Stimulated activated CD4-positive, alpha-beta T cell treated with anti-CD3 and anti-CD28 coated beads, Interleukin-15, amount 100 ng/mL, for 48 hours (primary cell): ENCODE measurements at places on chromosomes 3 and 15.

GRCh38 chr3:183491109-183491922 lies 62.9 kb upstream of the MCF2L2 start:
- DNase-seq = no peak

- DNase-seq = no peak
These were observed 22.3 kb downstream of the VPS39 start for GRCh38 chr15:42185801-42186200.

DNA sequence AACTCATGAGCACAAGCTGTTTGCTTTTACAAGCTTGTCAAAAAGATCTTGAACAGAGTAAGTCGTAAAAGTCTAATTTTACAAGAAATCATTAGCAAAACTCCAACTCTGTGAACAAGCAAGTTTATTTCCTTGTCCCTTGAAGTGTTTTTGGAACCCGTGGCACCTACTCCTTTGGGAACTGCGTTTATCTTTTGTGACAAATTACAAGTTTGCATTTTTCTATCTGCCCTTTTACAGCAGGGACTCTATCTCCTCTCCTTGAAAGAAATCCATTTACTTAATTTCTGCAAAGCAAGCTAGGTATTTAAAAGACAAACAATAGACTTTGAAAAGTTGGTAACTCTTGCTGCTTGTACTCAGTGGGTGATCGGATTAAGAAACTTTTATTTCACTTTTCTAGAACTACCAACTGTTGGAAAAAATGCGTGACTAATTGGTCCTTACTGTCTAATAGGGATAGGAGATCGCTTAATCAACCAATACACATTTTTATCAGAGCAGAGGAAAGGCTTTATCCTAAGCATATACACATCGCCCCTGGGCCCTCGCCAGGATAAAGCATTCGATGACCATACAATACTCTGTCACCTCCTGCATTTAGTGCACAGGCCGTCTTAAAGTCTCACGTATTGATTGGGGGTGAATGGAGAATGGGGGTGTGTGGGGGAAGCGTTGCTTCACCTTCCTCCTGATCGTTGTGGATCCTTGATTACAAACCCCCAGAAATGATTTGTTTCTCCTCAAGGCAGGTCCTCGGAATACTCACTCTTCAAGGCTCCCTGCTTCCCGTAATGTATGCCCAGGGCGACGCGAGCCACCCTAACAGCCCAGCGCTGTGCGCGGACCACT lies 1.7 kb downstream of the PRTG start:
- no peak for DNase-seq

DNA sequence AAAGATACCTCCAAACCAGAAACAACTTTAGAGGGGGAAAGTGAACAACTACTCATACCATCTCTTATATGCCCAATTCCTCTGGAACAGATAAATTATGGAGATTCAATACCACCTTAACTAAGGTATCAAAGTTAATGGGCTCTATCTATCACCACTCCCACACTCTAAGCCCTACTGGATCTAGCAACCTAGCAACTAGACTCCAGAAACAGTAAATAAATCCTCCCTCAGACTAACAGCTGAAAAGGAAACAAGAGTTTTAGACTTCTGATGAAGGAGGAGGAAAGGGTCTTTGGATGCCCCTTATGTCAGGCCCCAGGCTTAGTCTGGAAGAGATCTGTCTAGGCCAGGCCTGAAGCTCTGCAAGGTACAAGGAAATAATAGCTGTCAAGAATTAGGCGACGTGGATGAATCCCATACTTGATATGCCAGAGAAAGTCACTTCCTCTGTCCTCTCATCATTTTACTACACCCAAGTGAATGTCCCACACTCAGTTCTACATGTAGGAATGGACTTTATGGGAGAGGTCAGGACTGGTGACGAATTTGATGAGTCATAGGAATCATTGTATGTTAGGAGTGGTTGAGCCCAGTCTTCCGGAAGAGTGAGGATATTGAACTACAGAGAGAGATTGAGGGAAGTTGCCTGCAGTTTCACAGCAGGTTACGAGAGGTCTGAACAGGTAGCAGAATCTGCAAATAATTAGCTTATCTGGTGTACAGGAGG lies 113.8 kb downstream of the AKAP13 start:
- DNase-seq = no peak

GRCh38 chr3:14459384-14459783 lies 57.0 kb downstream of the SLC6A6 start:
- DNase-seq = no peak

- no peak for DNase-seq
These were observed 18.1 kb downstream of the FAM81A start for GRCh38 chr15:59456114-59456513.

GRCh38 chr15:61994216-61994615 lies 66.0 kb downstream of the VPS13C start:
- DNase-seq = no peak

GRCh38 chr15:43769584-43770228 lies 7.1 kb downstream of the ELL3 start:
- DNase-seq = no peak

DNA sequence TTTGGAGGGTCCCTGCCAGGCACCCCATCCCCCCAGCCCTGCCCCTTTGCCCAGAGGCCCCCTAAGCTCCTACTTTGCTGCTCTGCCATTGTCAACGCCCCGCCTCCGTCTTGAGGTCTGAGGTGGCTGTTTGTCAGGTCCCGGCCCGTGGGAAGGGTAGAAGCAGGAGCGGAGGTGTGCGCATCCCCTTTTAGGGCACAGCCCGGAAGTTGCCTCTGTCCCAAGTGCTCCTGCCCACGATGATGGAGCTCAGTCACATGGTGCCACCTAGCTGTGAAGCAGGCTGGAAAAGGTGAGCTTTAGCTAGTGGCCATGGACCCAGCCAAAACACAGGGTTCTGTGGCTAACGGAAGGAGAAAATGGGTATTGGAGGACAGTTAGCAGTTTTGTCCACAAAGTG lies 28.5 kb upstream of the LCTL start:
- DNase-seq = no peak

- DNase-seq = no peak
These were observed 13.1 kb upstream of the SLC27A2 start for GRCh38 chr15:50168783-50169411.

GRCh38 chr3:65352951-65353350 lies 665.2 kb upstream of the ADAMTS9 start:
- no peak for DNase-seq

DNA sequence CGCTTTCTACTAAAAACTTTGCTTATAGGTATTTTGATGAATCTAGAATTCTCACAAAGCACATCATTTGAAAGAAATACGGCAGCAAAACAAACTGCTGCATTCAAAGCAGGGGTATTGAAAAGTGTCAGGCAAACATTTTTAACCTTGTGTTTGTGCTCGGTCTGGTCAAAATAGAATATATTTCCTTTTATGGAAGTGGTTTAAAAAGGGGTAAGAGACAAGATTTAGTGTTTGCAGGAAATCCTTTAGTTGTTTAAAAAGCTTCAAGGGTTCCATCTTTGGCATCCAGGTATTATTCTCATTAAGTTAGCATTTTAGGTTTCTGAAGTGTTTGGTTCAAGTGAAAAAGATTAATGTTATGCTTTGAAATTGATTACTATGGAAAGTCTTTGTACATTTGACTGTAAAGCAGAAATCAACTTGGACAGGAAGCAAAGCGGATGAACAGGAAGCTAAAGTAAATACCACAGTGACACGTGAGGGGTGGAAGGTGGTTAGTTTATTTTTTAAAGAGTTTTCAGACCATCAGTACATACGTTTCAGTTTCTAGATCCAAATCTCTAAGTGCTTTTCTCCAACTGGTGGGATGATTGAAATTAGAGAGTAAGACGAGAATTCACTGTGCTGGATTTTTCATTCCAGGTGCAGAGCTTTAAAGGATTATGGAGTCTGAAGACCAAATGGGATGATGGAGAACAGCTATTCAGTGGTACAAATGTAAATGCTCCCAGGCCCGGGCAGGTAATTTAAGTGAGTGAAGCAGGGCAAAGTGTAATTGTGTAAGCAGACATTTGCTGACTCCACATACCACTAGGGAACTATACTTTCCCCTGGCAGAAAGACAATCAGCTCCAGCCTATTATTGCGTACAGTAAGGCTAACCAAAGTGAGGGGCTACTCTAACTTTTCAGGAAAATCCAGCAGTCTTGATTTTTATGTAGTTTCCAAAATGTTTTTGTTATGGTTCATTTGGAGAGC lies 341.8 kb upstream of the TBL1XR1 start:
- no peak for DNase-seq

GRCh38 chr15:25812073-25812472 lies 51.1 kb downstream of the ATP10A start:
- no peak for DNase-seq

DNA sequence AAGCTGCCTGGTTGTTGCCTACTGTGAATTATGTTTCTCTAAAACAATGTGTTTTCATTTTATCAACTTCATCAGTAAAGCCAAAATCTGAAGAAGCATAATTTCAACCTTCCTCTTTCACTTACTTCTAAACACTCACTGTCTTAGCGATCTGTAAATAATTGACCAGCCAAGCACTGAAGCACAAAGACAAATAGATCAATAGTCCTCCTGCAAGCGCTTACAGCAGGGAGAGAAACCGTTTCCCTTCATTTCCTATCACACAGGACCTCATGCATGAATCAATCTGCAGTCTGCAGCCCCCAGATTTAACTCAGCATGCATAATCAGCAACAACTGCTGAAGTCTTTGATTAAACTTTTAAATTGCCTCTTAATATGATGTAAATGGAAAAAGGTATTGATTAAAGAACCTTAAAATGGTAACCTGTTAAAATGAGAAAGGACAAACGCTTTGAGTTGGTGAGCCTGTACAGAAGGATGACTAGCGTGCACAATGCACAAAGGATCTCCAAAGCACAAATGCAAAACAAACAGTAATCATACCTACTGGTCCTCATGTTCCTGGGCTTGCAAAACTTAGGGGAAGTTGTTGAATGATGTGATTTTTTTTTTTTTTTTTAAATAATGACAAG lies 370.2 kb upstream of the ZNF385D start:
- DNase-seq = no peak

DNA sequence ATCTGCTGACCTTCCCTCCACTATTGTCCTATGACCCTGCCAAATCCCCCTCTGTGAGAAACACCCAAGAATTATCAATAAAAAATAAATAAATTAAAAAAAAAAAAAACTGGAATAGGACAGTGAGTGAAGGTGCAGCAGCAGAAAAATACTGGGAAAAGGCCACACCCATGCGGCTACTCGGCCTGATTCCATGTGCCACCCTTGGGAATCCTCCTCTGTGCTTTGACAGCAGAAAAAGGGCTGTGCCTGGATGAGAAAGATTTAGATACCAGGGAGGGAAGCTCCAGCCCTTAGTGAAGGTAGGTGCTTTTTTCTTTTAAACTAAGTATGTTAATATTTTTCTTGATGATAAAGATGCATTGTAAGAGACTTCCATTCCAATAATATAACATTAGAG lies 107.8 kb downstream of the CTNNB1 start:
- DNase-seq = no peak

DNA sequence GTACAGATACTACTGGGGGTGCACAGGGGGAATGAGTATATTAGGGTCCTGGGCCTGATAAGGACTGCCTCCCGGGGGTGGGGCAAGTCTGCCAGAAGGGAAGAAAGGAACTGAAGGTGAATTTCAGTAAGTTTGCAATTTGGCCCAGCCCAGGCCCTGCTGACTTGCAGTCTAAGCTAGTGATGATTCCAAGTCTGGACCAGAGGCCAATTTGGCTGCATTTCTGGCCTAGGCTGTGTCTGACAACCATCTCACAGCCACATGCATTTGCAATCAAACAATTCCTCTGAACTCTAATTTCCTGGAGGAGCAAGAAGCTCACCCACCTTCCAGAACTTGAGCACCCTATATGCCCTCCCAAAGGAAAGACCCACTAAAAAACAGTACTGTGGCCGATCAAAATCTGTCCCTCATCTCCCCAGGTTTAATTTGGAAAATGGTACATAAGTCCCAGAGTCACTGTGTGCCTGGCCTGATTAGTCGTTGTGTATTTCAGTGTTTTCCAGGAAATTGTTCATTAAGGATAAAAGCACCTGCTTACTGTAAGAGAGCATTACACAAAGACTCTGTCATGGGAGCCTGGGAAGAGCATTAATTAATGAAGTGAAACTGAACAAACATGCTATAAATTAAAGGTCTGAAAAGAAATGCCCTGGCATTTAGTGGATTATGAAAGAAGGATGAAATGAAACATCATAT lies 114.5 kb downstream of the MEGF11 start:
- no peak for DNase-seq

- DNase-seq = no peak
These were observed 100.6 kb downstream of the DCLK3 start for GRCh38 chr3:36663666-36664291.

DNA sequence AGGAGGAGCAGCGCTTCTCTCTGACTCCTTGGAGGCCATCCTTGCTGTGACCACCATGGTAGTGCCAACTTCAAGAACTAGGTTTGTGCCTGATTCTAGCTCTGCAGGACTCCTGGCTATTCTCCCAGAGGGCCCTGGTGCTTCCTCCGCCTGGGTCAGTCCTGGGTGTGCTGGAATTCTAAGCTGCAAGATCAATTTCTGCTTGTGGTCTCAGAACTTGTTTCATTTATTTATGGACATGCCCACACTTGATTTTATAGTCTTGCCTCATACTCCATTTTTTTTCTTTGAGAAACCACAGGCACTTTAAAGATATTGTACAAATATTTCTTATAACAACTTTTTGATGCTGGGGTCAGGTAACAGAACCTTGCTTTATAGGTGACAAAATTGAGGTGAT lies 87.6 kb downstream of the PDCD6IP start:
- no peak for DNase-seq

DNA sequence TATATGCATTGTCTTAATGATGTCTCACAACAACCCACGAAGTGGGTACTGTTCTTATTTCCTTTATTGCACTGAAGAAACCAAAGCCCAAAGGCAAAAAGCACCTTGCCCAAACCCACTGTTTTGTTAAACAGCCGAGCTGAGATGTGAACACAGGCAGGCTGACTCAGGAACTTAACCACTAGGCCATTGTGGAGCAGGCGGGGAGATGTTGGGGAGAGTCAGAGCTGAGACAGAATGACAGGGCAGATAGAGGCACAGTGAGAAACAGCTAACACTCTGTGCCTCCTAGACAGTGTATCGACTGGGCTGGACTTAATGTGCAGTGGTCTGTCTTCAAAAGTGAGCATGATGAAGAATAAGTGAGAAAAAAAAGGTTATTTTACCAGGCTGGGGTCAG lies 56.5 kb downstream of the RPLP1 start:
- peak; percentile 10 for DNase-seq

- no peak for DNase-seq
These were observed 6.0 kb downstream of the WNT5A start for GRCh38 chr3:55480911-55481743.

DNA sequence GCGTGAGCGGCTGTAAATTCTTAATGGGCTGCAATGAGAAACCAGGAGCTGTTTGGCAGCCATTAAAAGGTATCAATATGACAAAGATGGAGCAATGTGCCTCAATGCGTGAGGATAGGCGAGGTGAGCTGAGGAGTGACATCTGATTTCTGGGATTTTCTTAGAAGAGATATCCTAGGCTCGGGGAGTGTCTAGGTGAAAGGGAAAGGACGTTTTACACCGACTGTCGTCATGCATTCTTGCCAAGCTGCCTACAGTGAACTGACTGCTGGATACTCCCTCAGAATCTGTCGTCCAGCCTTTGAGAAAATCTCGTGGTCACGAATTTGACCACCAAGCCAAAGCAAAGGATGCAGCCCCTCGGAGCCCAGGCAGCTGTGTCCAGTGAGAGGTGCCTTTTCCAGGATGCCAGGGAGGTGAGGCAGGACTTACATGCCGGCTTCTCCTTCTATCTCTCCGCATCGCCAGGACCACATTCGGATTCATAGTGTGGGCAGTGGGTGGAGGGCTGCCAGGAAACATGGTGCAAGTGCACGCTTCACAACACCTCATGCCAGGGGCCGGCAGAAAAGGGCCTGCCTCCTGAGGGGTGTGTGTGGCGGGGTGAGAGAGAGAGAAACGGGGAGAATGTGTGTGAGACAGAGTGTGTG lies 80.3 kb upstream of the ABHD17C start:
- no peak for DNase-seq
